IPS-NIHi11 (cell line): ENCODE measurements at places on chromosomes 3 and 15.

GRCh38 chr3:167852216-167852615 is 116.7 kb downstream of the SERPINI1 start:
- no peak for DNase-seq

- DNase-seq = peak; percentile 64
Observed at GRCh38 chr3:50132421-50133282, 22.5 kb upstream of the SEMA3F start.

DNA sequence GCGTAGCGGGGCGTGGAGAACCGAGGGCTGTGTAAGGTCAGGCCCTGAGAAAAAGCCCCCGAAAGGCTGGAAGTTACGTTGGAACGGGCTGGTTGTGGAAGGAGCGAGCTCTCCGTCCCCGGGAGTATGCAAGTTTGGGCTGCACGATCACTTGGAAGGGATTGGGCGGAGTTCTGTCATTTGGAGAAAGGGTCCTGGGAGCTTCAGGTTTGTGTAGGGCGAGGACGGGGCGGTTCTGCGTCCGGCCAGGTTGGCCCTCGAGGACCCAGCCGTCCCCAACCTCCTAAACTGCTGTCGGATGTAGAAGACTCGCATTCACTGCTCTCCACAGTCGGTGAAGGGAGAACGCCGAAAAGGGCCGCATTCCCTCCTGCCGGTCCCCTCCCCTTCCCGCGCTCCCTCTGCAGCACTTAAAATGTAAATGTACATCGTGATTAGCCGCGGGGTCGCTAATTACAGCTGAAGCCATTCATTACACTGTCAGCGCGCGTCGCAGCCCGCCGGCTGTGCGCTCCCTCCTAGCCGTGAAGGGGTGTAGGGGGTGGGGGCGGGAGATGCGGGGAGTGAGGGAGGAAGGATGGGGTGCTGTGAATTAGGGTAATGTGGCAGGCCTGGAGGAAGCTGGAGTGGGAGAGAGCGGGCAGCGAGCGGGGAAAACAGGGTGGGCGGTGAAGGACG is 2.5 kb upstream of the RPP25 start:
- peak; percentile 28 for DNase-seq

GRCh38 chr3:184166671-184167070 is 8.0 kb upstream of the AP2M1 start:
- no peak for DNase-seq

DNA sequence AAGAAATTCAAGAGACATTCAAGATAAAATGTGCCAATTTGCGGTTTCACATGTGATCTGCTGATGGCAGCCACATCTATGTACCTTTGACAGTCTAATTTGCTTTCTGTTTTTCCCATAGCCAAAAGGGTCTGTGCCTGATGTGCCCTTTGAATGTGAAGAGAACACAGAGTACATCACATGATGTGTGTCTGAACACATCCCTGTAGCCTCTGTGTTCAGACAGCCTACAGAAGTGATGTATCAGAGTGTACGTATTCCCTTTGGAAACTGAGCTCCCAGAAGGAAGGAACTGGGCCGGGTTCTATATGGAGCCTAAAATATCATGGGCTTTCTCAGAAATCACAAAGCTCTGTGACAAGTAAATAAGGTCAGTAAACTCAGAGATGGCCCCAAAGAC is 52.4 kb downstream of the BOC start:
- no peak for DNase-seq

GRCh38 chr3:89440386-89440785 is 333.0 kb downstream of the EPHA3 start:
- DNase-seq = no peak

GRCh38 chr3:90010341-90010740 is 902.9 kb downstream of the EPHA3 start:
- DNase-seq = peak; percentile 30

- DNase-seq = no peak
Observed at GRCh38 chr3:48685293-48685602, 467 bp downstream of the NCKIPSD start.

GRCh38 chr3:122890077-122890719 is 95.3 kb downstream of the SLC49A4 start:
- peak; percentile 76 for DNase-seq

DNA sequence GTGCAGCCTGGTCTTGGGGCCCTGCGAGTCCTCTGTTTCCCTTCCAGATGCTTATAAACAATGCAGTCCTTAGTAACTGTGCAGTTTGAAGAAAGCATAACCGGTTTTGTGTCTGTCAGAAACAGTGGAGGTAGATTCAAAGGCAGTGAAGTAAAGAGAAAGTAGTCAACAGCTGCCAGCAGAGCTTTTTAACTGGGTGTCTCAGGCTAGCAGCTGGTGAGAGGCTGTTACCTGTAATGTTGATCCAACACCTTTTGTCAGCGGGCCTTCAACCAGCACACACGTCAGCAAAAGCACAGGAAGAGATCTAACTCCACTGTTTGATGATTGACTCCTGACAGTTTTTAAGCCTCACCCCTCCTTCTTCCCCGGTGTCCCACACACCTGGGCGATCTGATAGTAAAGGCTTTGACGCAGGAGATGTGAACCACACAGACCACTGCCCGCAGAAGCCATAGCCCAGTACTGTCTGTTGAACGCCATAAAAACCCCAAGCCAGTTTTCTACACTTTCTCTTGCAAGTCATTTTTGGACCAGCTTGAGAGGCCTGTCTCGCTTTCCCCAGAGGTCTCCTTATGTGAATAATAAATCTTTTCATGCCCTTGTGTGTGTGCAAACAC is 178.0 kb downstream of the FMN1 start:
- DNase-seq = no peak

- no peak for DNase-seq
Observed at GRCh38 chr3:153311541-153311940, 149.5 kb downstream of the RAP2B start.

- DNase-seq = no peak
Observed at GRCh38 chr3:193996221-193996620, 139.7 kb upstream of the HES1 start.

GRCh38 chr3:170689893-170690660 is 104.2 kb upstream of the SLC7A14 start:
- DNase-seq = peak; percentile 81

GRCh38 chr3:178388473-178388872 is 147.8 kb upstream of the KCNMB2 start:
- DNase-seq = no peak

- peak; percentile 45 for DNase-seq
Observed at GRCh38 chr3:150761831-150762661, 923 bp downstream of the SIAH2 start.

- no peak for DNase-seq
Observed at GRCh38 chr3:40827942-40828688, 303.4 kb downstream of the ZNF621 start.

GRCh38 chr3:8606701-8607231 is 37.8 kb downstream of the SSUH2 start:
- no peak for DNase-seq

GRCh38 chr3:23085261-23085660 is 117.9 kb upstream of the UBE2E2 start:
- no peak for DNase-seq

DNA sequence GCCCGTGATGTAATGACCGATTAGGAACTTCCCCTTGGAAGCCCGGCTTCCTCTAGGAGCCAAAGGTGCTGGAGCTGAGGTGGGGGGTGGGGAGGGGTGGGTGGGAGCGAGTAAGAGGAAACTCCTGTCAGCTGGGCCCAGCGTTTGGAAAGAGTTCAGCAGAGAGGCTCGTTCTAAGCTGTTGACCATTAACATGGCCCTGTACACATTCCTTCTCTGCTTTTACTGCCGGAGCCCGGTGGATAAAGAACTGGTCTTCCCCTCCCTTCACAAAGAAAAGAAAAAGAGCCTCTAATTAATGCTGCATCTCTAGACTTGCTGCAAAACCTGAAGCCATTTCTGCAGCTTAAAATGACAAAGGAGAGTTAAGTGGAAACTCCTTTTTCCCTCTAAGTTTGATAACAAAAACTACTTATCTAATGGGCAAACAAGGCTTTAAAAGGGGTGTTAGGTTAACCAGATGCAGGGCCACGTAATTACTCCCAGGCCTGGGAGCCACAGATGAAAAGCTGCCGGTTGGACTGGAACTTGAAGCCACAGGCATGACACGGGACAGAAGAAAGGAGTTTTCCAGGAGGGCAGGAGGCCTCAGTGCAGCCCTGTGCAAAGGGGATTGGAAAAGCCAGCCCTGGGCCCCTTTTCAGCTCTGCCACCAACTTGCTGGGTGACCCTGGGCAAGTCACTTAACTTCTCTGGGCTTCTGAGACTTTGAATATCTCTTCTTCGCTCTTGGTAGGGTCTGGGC is 71.3 kb downstream of the SMAD6 start:
- DNase-seq = no peak
